ENCODE measurements at places on chromosomes 13 and 19.

- DNase-seq, result peak; percentile 95
Observed at GRCh38 chr19:17305517-17306284, at the start of gene MRPL34. TSS of gene MRPL34 (plus strand) at chr19:17305872. CDS start at chr19:17305893, 21 bp downstream.

DNA sequence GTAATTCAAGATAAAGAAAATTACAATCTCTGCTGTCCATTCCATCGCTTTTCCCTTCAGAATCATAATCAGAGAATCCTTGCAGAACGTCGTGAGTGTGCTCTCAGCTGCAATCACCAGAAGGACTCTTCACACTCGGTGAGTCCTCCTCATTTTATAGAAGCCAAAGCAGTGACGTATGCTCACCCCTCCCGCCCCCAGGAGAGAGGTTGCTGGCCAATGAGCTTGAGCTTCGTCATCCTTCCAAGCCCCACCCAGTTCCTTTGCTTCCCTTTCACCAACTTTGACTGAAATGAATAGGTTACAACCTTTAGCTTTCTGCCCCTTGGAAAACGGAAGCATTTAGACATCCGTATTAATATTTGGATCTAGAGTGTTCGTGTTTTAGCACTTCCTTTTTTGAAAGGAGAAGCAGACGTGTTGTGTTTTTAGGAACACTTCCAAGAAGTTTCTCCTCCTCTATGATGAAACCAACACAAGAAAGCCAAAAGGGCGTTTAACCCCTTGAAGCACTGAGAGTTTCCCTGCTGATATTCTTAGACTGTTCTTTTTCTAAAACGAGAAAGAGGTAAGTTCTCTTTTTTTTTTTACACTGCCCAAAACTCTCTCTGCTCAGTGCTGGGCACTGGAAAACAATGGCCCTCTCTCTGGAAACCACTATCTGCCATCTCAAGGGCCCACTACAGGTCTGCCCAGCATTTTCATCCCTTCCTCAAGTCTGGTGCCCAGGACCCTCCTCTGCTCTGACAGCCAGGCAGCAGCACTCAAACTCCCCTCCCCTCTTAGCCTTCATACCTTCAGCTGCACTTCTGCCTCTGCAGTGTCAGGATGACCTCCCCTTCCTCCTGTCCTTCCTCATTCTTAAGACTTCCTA is 44.3 kb upstream of the CEACAM21 start:
- peak; percentile 20 for DNase-seq

DNA sequence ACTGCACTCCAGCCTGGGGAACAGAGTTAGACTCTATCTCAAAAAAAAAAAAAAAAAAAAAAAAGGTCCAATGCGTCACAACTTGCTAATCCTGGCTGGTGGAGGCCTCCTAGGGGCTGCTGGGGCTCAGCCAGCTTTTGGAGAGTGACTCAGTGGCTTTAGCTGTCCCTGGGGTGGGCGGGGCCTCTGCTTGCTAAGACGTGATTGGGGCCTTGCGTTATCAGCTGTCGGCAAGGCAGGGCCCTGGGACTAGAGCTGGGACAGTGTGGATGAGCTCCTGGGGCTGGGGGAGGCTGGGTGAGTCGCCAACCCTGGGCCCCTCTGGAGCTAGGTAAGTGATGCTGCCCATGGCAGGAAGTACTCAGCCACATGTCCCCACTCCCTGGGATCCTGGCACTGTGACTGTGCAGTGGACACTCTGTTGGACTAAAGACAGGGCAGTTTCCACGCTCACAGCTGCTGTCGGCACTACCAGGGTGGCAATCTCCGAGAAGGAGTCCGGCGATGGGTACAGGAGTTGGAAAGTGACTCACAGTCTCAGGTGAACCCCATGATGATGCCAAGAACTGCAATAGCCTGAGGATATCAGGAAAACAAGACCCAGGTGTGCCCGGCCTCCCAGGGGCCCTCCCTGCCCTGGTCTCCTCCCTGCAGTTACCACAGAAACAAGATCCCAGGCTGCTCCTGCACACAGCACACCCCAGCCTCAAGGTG is 32.2 kb downstream of the F2RL3 start:
- no peak for DNase-seq

GRCh38 chr13:43316946-43317353 is 293.6 kb downstream of the DNAJC15 start:
- DNase-seq, result no peak

- DNase-seq, result no peak
Observed at GRCh38 chr19:7161292-7161691, 91.8 kb downstream of the ZNF557 start.

GRCh38 chr19:2127758-2128157 is 23.6 kb downstream of the AP3D1 start:
- no peak for DNase-seq

DNA sequence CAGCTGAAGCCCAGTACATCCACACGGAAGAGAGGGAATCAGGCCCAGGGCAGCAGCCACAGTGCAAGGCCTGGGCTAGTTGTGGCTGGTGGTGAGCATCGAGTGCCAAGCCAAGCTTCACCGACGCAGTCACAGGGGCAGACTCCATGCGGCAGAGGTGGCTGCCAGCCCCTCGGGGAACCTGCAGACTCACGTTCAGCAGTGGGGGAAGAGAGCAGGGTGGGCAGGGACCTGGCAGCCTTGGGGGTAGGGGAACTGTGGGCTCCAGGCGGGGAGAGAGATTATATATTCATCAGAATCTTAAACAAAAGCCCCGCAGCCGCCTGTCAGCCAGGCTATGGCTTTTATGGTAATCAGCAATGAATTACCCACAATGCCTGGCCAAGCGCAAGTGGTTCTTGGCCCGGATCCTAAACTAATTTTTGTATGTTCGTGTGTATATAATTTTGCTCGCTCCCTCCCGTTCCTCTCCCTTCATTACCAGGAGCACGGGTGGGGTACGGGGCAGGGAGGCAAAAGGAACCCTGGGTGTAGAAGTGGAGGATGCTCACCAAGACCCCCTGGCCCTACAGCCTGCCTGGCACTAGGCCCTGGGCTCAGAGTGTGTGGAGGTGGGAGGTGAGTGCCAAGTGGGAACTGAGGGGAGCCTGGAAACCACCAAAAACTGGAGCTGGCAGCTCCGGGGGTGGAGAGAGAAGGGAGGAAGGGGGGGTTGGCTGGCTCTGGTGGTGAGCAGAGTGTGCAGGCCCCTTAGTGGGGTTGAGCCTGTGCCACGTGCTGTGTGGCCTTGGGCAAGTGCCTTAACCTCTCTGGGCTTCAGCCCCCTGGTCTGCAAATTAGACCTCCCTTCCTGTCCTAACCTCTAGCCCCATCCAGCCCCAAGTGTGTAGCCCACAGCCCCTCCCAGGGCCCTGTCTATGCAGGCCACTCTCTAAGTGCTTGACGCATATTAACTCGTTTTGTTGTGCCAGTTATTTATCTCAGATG is 31.9 kb downstream of the PTPRS start:
- no peak for DNase-seq

- DNase-seq, result no peak
Observed at GRCh38 chr19:52871466-52871865, 14.0 kb upstream of the ZNF468 start.

GRCh38 chr19:54709212-54709948 is 14.9 kb upstream of the KIR3DL3 start:
- no peak for DNase-seq

- peak; percentile 39 for DNase-seq
Observed at GRCh38 chr13:34156841-34157365, 339.0 kb downstream of the RFC3 start.

DNA sequence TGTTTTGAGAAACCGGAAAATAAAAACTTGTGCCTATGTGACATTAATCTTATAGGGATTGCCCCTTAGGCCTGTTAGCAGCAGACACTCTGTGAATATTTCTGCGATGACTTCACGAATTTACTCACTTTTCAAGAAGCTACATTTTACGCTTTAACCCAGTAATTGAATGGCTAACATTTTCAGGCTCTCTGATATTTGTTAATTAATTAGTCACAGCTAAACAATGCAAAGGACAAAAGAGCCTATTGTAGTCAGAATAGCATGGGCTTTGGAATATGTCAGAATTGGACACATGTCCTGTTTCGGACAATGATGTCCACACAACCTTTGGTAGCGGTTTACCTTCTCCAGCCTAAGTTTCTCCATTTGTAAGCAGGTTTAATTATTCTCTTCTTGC is 506.6 kb downstream of the EFNB2 start:
- DNase-seq, result no peak

DNA sequence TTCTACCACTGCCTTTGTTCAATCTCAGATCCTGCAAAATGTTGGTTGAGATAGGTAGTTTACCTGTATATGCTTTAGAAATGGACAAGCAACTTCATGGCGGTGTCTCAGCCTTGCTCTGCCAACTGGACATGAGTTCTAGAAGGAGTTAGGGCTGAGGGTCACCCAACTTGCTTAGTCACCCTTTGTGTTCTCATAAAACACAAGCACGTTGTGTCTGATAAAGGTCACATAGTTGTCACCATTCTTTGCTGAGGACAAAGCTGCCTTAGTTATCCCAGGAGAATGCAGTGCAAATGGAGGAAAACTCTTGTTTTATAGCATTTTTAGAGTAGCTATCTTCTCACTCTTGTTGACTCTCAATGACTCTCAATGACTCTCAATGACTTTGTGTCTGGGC is 218.4 kb upstream of the TMTC4 start:
- DNase-seq, result no peak

DNA sequence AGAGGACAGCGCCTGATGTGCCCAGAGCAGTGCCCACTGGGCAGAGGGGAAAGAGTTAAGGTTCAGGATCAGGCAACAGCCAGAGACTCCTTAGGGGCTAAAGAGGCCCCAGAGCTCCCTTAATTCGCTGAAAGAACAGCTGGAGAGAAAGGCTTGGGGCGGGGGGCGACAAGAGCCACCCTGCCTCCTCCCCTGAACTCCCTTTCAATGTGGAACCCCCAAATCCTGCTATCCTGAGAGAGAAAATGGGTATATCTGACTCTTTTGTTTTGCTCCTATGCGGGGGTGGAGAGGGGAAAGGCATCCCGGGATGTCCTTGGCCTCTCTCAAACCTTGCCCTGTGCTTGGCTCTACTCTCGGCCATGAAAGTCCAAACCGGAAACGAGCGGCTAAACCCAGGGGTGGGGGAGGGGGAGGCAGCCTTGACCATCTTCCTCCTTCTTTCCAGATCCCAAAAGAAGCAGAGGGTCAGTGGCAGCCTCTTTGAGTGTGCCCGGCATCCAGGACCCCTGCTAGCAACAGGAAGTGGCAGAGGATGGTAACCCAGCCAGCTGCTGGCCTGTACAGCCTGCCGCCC is 4.7 kb downstream of the PRKACA start:
- DNase-seq, result no peak

GRCh38 chr13:34241332-34241731 is 423.4 kb downstream of the RFC3 start:
- no peak for DNase-seq

- DNase-seq, result no peak
Observed at GRCh38 chr19:3359015-3359918, 7.1 kb upstream of the NFIC start.

GRCh38 chr19:2330632-2331284 is 2.3 kb downstream of the SPPL2B start:
- DNase-seq, result no peak

GRCh38 chr19:18414504-18415177 is 4.6 kb upstream of the SSBP4 start:
- no peak for DNase-seq

DNA sequence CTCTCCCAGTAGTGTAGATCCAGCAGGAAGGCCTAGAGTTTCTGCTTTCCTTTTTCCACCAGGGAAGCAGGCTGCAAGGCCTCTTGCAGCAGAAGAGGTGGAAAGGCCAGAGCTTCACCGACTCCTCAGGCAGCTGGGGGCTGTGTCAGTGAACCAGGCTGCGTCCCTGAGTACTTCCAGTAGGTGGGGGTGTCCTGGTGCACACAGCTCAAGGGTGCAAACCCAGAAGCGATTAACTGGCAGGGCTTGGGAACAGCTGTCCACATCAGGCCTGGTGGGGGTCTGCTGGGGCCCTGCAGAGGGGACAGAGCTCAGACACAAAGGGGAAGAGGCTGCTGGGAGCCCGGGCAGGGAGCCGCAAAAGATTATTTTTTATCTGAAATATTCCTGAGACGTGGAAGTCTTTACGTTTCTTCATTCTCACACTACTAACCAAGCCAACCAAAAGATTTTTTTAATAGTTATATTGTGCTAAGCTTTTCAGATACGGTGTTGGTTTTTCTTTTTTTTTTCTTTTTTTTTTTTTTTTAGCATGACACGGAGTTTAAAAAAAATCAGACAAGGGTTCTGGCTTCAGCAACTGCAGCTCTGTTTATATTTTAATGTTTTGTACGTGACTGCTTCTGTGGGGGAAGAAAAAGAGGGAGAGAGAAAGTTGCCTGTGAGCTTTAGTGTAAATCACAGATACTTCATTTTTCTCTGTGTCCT is 11.0 kb downstream of the TSHZ3 start:
- no peak for DNase-seq

DNA sequence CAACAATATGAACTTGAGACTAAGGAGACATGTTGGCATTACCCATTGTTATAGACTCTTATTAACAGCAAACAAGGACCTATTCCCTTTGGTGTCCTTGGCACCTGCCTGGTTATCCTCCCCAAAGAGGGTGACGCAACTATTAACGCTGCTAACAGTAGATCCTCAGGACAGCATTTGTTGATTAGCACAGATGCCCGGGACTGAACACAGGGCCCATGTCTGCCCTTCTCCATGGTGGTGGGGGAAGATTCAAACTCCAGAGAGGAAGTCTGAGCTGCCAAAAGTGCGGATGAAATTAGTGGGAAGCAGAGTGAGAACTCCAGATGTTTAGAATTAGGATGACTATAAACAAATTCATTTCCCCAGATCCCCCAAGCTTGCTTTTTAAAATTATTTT is 101.2 kb upstream of the RAP2A start:
- no peak for DNase-seq

DNA sequence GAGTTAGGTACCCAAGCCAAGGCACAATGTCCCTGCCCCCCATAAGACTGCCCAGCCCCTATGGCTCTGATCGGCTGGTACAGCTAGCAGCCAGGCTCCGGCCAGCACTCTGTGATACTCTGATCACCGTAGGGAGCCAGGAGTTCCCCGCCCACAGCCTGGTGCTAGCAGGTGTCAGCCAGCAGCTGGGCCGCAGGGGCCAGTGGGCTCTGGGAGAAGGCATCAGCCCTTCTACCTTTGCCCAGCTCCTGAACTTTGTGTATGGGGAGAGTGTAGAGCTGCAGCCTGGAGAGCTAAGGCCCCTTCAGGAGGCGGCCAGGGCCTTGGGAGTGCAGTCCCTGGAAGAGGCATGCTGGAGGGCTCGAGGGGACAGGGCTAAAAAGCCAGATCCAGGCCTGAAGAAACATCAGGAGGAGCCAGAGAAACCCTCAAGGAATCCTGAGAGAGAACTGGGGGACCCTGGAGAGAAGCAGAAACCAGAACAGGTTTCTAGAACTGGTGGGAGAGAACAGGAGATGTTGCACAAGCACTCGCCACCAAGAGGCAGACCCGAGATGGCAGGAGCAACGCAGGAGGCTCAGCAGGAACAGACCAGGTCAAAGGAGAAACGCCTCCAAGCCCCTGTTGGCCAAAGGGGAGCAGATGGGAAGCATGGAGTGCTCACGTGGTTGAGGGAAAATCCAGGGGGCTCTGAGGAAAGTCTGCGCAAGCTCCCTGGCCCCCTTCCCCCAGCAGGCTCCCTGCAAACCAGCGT is 3.0 kb upstream of the KMT2B start:
- no peak for DNase-seq

- no peak for DNase-seq
Observed at GRCh38 chr13:57825066-57825465, 193.5 kb downstream of the PCDH17 start.

- DNase-seq, result no peak
Observed at GRCh38 chr19:6060600-6061375, 49.5 kb downstream of the RFX2 start.
